Left lung (tissue), 14 donors: ENCODE measurements at places on chromosomes 7 and 10. TPM values are rescaled to one million over a fixed set of nuclear protein-coding genes. Genes with fewer than 3 reads are reported as not detected.

- H3K4me3 ChIP-seq: no peak overlapping the region
Observed at GRCh38 chr7:70619130-70619529, 512.8 kb upstream of the GALNT17 start.

GRCh38 chr7:156028521-156028920 is 216.3 kb upstream of the SHH start:
- no peak overlapping the region for H3K27ac ChIP-seq
- no peaks in the 10 kb centered on the region for H3K36me3 ChIP-seq
- no peak overlapping the region for H3K4me3 ChIP-seq
- DNase-seq: no peak
- H3K27me3 ChIP-seq: no peaks in the 10 kb centered on the region

The UCMA gene
- not detected for total RNA-seq

DNA sequence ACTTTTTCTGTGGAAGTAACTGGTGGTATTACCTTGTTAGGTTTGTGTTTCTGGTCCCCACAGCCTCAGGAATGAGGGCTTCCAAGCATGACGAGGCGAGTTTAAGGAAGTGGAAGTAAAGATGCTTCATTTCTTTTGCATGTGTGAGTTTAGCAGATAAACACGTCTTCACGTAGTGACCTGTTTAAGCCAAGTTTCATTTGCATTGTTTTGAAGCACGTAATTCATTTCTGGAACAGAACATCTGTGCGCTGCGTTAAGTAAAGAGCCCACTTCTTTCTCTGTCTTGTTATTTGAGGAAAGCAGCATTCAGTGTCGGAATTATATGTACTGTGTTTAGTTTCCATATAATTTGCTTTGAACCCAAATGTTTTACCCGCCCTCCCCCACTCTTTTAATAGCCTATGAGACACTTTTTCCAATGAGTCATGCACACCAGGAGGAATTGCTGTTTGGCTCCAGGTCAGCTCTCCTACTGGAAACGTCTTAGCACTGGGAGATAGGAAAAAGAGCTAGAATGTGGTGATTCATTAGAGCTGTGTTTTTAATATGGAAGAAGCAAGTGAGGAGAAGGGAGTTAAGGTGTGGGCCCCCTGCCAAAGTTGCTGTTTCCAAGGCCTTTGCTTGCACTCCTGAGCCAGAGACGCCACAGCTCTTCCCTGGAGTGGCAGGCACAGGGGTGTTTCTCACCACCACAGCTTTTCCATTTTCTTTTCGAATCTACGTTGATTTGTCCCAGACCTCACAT is 36.7 kb downstream of the BTBD16 start:
- no peak overlapping the region for H3K4me3 ChIP-seq
- H3K4me1 ChIP-seq: no peaks in the 10 kb centered on the region
- no peaks in the 10 kb centered on the region for H3K36me3 ChIP-seq

GRCh38 chr10:132213917-132214316 is 27.2 kb downstream of the DPYSL4 start:
- H3K27me3 ChIP-seq: no peaks in the 10 kb centered on the region
- no peaks in the 10 kb centered on the region for H3K4me1 ChIP-seq
- H3K4me3 ChIP-seq: no peak overlapping the region
- H3K36me3 ChIP-seq: no peaks in the 10 kb centered on the region

The SNCG gene
- 15.0 TPM for total RNA-seq

The PARP12 gene
- 68.2 TPM for total RNA-seq

- H3K36me3 ChIP-seq: no peaks in the 10 kb centered on the region
Observed at GRCh38 chr7:84187087-84187805, 7.3 kb downstream of the SEMA3A start.

- no peaks in the 10 kb centered on the region for H3K36me3 ChIP-seq
- H3K27me3 ChIP-seq: no peaks in the 10 kb centered on the region
- no peak for DNase-seq
Observed at GRCh38 chr7:115965796-115966475, 64.6 kb downstream of the TFEC start.

GRCh38 chr7:69817121-69817520 is 218.8 kb downstream of the AUTS2 start:
- peaks cover 8% of the 10 kb centered on the region for H3K4me1 ChIP-seq
- no peak overlapping the region for H3K27ac ChIP-seq
- no peaks in the 10 kb centered on the region for H3K36me3 ChIP-seq
- no peak overlapping the region for H3K4me3 ChIP-seq
- DNase-seq: no peak
- no peaks in the 10 kb centered on the region for H3K27me3 ChIP-seq

The SMKR1 gene
- total RNA-seq: not detected

The PRKG1 gene
- total RNA-seq: 22.9 TPM

The CACNB2 gene
- 4.0 TPM for total RNA-seq

DNA sequence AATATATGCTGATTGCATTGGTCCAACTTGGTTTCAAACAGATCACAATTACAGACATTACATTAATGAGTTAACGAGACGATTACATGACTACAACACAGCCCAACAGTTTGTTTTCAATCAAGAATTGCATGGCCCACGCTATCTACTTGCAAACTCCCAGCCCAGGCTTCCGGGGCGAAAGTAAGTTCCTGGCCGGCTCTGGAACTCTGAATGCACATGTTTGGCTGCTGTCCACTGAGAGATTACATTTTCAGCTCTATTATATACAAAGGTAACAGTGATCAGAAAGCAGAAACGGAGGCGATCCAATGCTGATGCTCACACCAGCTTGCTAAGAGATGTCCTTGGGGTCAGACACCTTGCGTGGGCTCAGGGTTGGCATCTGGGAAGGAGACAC is 206.3 kb downstream of the FANK1 start:
- no peaks in the 10 kb centered on the region for H3K27me3 ChIP-seq
- peaks cover 9% of the 10 kb centered on the region for H3K4me1 ChIP-seq
- no peaks in the 10 kb centered on the region for H3K36me3 ChIP-seq

DNA sequence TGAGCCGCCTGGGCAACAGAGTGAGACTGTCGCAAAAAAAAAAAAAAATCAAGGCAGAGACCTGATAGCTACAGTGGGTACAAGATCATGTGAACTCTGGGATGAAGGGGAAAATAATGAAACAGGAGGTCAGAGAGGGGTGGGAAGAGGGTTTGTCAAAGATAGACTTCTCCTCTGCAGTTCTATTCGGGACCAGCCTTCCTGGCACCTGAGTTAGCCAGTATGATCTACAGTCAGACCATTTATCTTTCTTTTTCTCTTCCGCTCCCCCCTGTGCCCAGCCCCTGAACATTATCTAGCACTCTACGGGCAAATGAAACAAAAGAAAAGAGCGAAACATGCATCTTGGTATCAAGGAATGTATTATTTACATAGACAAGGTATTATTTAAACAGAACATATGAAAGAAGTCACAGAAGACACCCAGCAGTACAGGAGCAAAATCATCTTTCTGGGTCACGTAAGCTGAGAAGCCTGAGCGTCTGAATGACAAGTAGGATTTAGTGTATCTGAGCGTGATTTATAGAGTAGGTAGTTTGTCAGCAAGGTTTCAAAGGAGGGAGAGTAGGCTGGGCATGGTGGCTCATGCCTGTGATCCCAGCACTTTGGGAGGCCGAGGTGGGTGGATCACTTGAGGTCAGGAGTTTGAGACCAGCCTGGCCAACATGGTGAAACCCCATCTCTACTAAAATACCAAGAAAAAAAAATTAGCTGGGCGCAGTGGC is 109.0 kb downstream of the PRKCQ start:
- no peak overlapping the region for H3K4me3 ChIP-seq
- DNase-seq: no peak
- H3K27me3 ChIP-seq: no peaks in the 10 kb centered on the region

GRCh38 chr10:100485366-100485765 is 22.6 kb downstream of the WNT8B start:
- DNase-seq: no peak
- peaks cover 26% of the 10 kb centered on the region for H3K27me3 ChIP-seq
- H3K4me1 ChIP-seq: peaks cover 11% of the 10 kb centered on the region
- H3K4me3 ChIP-seq: no peak overlapping the region
- peaks cover 51% of the 10 kb centered on the region for H3K36me3 ChIP-seq

GRCh38 chr7:75971961-75972763 is 22.2 kb downstream of the TMEM120A start:
- H3K36me3 ChIP-seq: peaks cover 62% of the 10 kb centered on the region
- H3K4me3 ChIP-seq: no peak overlapping the region

The HPSE2 gene
- 0.99 TPM for total RNA-seq

The SEC23IP gene
- total RNA-seq: 61.4 TPM

- DNase-seq: no peak
- no peaks in the 10 kb centered on the region for H3K36me3 ChIP-seq
- H3K4me3 ChIP-seq: no peak overlapping the region
- peak overlapping the region; percentile 59 for H3K27ac ChIP-seq
- no peaks in the 10 kb centered on the region for H3K27me3 ChIP-seq
Observed at GRCh38 chr10:79331709-79332108, 15.6 kb upstream of the PPIF start.

The PODXL gene
- total RNA-seq: 62.1 TPM

GRCh38 chr7:125154930-125155329 is 225.3 kb upstream of the POT1 start:
- H3K4me3 ChIP-seq: no peak overlapping the region
- H3K27ac ChIP-seq: no peak overlapping the region
- no peaks in the 10 kb centered on the region for H3K27me3 ChIP-seq
- no peaks in the 10 kb centered on the region for H3K36me3 ChIP-seq
- no peak for DNase-seq

- H3K36me3 ChIP-seq: no peaks in the 10 kb centered on the region
- H3K27ac ChIP-seq: no peak overlapping the region
- H3K4me3 ChIP-seq: no peak overlapping the region
- no peak for DNase-seq
- no peaks in the 10 kb centered on the region for H3K27me3 ChIP-seq
Observed at GRCh38 chr7:110388457-110388856, 702.5 kb upstream of the LRRN3 start.

The SNX8 gene
- total RNA-seq: 60.5 TPM

GRCh38 chr7:105662998-105663397 is 81.7 kb upstream of the EFCAB10 start:
- no peaks in the 10 kb centered on the region for H3K4me1 ChIP-seq
- DNase-seq: no peak
- no peak overlapping the region for H3K4me3 ChIP-seq
- no peaks in the 10 kb centered on the region for H3K36me3 ChIP-seq

The UCN3 gene
- 0.35 TPM for total RNA-seq

DNA sequence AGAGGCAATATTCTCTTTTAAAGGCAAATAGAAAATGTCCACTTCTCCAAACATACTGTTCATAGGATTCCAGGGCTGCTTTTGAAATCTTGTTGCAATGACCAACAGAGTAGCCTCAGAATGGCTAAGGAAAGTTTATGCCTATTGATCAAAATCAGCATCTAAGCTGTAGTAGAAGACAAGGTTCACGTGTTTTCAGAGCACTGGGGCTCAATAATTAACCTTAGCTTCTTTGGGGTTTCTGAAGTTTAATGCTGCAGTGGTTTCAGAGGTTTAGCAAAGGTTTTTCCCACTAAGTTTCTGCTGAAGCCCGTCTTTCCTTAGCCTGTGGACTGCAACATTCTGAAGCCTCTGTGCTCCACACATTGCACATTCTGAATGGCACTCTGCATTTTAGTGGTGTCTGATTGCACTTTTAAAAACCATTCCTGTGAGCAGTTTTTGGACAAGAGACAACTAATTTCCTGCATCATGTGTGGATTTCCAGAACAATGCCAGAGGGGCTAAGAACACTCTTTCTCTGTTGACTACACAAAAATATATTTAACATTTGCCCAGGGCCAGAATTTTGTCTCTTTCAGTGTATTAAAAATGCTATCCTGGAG is 342.5 kb downstream of the PTEN start:
- no peak overlapping the region for H3K27ac ChIP-seq
- DNase-seq: no peak
- no peaks in the 10 kb centered on the region for H3K4me1 ChIP-seq
- no peak overlapping the region for H3K4me3 ChIP-seq
- no peaks in the 10 kb centered on the region for H3K27me3 ChIP-seq
- no peaks in the 10 kb centered on the region for H3K36me3 ChIP-seq

DNA sequence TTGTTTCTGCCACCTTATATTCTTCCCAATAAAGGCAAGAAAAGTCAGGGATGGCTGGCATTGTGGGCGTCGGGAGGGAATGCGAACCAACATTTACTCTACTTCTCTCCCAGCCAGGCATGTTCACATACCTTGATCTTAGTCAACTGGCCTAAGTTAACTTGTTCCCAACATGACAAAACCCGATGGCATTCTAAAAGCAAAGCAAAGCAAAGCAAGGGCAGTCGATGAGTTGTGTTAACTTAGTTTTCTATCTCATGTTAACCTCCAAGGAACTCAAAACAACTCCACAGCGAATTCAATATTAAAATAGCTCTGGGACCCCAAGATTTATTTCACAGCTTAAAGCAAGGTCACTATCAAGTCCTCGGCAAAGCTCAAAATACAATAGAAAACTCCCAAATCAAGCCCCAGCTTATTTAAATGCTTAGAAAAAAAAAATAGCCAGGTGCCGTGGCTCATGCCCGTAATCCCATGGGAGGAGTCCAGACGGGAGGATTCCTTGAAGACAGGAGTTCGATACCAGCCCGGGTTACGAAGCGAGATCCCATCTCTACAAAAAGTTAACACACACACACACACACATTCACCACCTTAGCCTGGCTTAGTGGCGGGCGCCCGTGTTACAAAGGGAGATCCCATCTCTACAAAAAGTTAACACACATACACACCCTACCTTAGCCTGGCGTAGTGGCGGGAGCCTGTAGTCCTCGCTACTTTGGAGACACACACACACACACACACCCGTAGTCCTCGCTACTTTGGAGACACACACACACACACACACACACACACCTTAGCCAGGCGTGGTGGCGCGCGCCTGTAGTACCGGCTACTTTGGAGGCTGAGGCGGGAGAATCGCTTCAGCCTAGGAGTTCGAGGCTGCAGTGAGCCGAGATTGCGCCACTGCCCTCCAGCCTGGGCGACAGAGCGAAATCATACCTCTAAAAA is 901 bp upstream of the CCNY start:
- H3K4me1 ChIP-seq: peaks cover 22% of the 10 kb centered on the region
- H3K36me3 ChIP-seq: no peaks in the 10 kb centered on the region
- H3K27ac ChIP-seq: peak overlapping the region; percentile 87
- no peaks in the 10 kb centered on the region for H3K27me3 ChIP-seq

- no peaks in the 10 kb centered on the region for H3K4me1 ChIP-seq
- no peak overlapping the region for H3K4me3 ChIP-seq
- H3K36me3 ChIP-seq: no peaks in the 10 kb centered on the region
- no peak overlapping the region for H3K27ac ChIP-seq
- no peak for DNase-seq
Observed at GRCh38 chr7:20249376-20249775, 32.2 kb upstream of the MACC1 start.

The FGF8 gene
- total RNA-seq: not detected

- H3K4me3 ChIP-seq: no peak overlapping the region
- H3K27ac ChIP-seq: no peak overlapping the region
Observed at GRCh38 chr7:40572810-40573465, 438.1 kb downstream of the SUGCT start.

DNA sequence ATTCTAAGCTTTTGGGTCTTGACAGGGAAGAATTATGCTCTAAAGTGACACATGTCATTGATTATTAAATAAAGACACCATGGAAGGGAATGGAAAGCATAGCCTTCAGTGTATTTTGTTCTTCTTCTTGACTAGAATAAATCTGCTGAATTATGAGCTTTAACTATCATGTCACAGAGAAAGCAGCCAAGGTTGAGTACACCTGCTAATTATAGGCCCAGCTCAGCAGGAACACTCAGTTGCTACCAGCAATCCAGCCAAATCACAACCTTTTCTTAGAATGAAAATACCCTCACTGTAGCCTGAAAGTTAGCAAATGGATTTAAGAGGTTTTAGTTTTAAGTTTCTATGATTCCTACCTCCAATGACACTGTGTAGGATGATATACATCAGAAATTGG is 225.3 kb upstream of the RHOBTB1 start:
- H3K4me3 ChIP-seq: no peak overlapping the region
- no peaks in the 10 kb centered on the region for H3K27me3 ChIP-seq
- no peak overlapping the region for H3K27ac ChIP-seq
- DNase-seq: no peak
